ENCODE measurements at places on chromosomes 3 and 15. TPM values are rescaled to one million over a fixed set of nuclear protein-coding genes. Genes with fewer than 3 reads are reported as not detected.

The DNAH12 gene
- total RNA-seq, result 0.09 TPM

The CHDH gene
- total RNA-seq, result 7.9 TPM

The GOLGA6D gene
- not detected for total RNA-seq

The TMED3 gene
- 45.1 TPM for total RNA-seq

The SLC6A1 gene
- total RNA-seq, result not detected

The FAH gene
- total RNA-seq, result 38.1 TPM

The IRAK2 gene
- 9.1 TPM for total RNA-seq
